Activated naive CD4-positive, alpha-beta T cell (primary cell): ENCODE measurements at places on chromosomes 7 and 10.
A peak's percentile ranks its signal among the peaks of the same experiment; 100 is the strongest.

- no peak for DNase-seq
Measured at GRCh38 chr7:40477094-40477493, 342.3 kb downstream of the SUGCT start.

DNA sequence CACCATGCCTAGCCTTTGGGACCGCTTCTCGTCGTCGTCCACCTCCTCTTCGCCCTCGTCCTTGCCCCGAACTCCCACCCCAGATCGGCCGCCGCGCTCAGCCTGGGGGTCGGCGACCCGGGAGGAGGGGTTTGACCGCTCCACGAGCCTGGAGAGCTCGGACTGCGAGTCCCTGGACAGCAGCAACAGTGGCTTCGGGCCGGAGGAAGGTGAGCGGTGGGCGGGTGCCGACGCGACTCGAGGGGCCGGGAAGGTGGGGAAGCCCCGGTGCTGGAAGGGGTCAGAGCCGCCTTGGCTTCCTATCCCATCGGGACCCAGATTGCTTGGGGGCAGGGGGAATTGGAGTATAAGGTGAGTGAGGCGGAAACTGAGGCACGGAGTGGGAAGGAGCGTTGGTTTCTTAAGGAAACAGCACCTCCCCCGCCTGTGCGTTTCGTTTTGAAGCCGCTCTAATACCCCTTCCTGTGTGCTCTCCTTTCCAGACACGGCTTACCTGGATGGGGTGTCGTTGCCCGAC is 547 bp downstream of the DDIT4 start:
- DNase-seq = no peak

GRCh38 chr10:63520500-63521415 is at the start of gene REEP3:
Gene REEP3 (plus strand): TSS chr10:63521401. CDS start chr10:63521546, 145 bp downstream.
- DNase-seq = peak; percentile 4

- DNase-seq = no peak
Measured at GRCh38 chr7:149297034-149297755, 35.2 kb downstream of the ZNF783 start.

DNA sequence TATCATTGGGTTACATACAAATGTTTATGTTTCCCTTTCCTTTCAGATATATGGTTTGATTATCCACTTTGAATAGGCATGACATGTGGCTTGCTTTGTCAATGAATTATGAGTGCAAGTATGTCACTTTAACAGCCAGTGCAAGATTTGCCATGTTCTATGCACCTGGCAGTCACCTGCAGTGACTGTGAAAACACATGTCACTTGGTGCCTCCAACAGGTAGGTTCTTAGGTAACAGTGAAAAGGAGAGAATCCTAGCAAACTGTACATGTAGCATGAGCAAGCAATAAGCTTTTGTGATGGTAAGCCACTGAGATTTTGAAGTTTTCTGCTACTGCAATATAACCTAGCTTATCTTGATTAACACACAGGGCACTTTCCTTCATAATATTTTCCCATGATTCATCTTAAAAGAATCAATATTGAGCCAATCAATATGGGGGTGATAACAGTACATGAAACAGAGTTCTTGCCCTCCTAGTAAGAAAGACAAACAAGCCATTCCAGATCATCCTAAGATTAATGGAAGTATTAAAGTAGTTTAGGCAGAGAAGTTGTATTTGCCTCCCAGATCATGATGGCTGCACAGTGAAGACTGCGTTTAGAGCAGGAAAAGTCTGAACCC is 7.9 kb upstream of the RALA start:
- DNase-seq = no peak

DNA sequence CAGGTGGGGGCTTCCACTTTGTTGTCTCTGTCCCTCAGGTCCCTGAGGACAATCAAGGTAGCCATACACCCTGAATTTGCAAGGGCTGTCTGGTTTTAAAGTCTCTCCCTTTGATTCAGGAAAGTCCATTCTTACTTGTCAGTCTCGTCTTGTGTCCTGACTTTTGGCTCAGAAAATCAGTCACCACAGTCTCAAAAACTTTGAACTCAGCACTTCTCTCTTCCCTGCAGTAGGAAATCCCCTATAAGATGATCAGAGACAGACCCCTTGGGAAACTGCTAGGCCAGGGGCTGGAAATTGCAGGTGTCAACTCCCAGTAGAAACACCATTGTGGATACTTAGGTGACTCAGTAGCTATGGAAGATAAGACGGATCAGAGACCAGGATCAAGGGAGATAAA is 73.1 kb downstream of the CDC123 start:
- DNase-seq = no peak

- DNase-seq = no peak
Measured at GRCh38 chr10:22429146-22429545, 83.8 kb downstream of the SPAG6 start.

DNA sequence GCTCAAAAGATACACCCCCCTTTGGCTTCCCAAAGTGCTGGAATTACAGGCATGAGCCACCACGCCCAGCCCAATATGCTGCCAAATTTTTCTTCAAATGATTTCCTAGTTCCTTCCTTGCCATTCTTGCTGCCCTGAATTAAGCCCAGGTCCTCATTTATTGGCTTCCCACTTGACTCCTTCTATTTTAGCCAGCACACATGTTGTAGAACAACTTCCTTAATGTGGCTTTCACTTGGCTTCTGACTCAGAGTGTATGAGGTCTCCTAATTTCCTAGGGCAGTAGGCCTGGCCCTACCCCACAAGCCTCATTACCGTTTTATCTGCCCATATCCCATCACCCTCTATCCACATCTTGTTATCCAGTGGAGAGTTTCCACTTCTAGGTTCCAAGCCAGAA is 21.8 kb upstream of the HIPK2 start:
- no peak for DNase-seq

DNA sequence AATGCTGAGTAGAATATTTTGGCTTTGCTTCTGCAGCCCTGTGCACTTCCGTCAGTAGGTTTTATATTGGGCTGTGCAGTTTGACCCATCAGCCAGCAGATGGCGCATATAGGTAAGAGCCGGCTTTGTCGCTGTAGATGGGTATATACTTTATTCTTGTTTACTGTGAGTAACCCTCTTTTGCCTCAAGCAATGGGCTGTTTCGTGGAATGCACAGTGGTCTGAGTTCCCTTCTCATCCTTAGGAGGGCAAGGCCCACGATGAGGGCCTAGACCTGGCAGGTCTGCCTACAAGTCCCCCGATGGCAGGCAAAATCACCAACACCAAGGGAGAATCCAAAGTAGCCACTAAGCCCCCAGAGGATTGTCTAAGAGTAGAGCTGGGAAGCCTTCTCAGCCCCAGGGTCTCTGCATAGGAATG is 1002.9 kb upstream of the KCND2 start:
- DNase-seq = no peak

DNA sequence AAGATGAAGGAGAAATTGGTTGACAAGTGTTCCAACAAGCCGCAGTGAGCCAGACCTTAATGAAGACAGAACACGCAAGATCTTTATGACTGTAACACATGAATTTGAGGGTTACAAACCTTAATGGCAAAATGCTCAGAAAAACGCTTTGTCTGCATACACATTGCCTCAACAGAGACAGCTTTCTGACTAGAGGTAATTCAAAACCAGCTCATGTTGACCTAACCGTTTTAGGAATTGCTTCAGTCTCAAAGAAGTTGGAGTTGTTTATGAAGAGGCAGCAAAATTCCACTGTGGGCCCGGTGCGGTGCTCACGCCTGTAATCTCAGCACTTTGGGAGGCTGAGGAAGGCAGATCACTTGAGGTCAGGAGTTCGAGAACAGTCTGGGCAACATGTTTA is 2.2 kb upstream of the GTF2I start:
- DNase-seq = no peak

DNA sequence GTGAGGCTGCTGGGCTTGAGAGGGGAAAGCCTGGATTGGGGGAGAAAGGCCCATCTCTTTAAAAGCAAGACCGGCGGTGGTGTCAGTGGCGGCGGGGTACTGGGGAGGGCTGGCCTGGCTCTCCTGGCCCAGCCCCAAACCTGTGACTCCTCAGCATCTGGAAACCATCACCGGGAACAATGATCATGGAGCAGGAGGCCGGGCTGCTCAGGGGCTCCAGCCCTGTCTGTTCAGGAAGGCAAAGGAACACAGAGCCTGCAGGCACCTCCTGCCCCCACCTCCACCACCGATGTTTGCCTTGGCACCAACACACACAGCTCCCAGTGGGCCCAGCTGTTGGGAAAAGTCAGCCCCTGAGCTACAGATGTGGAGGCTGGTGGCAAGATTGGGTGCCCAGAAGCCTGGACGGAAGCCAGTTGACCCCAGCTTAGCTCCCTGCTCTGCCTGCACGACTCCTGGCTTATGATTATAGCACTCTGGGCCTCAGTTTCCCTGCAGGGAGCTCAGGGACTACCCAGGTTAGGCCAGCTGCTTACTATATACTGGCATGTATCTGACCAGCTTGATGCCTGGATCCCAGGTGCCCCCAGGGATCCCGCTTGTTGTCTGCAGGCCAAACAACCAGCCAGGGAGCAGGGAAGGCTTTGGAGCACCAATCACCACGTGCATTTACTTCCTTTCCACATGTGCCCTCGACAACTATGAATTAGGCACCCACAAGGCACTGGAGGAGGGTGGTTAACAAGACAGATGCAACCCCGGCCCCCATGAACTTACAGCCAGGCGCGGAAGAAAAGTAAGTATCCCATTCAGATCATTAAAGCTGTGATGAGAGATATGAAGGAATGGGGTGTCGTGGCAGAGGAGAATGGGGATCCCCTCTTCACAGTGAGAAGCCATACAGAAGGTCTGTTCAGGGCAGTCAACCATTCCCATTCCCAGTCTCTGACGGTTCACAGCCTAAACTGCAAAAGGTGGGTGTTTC is 37.3 kb downstream of the ZCCHC24 start:
- no peak for DNase-seq

DNA sequence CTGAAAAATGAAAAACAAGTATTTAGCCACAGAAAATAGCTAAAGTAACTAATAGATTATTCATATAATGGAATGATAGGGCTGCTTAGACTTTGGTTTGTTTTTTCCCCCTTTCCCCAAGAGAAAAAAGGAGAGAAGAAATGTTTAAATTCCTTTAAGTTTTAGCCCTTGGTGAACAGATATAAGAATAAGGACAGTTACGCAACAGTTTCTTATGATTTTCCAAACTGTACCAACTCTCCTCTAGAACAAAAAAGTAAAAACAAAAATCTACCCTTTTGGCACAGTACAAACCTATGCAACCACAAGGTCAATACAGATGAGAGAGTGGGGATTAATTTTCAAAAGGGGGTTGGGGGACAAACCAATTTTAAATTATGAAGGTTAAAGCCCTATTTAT is 227.7 kb downstream of the CHCHD3 start:
- DNase-seq = no peak

DNA sequence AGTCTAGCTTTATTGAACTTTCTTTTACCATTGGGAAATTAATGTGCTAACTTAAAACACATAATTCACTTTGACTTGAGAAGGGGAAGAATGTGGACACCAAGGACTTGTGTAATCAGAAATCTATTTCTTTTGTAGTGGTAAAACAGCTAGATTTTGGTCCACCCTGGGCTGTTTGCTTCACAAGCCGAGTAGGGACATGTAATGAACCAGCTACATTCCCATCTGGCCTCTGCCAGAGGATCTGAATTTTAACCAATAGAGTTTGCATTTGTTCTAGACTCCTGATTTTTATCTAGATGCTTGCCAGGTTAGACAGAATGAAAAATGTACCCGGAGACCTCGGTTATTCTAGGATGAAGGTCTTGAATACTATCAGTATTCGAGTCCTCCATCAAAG is 1.9 kb downstream of the CACNB2 start:
- DNase-seq = no peak

GRCh38 chr10:97648562-97649404 is 8.3 kb downstream of the PI4K2A start:
- no peak for DNase-seq
